ENCODE measurements at places on chromosomes 16 and 17. TPM values are rescaled to one million over a fixed set of nuclear protein-coding genes. Genes with fewer than 3 reads are reported as not detected.

- H3K27me3 ChIP-seq: no peaks in the 10 kb centered on the region
- peaks cover 16% of the 10 kb centered on the region for H3K36me3 ChIP-seq
- peak within 1 kb of the TSS; percentile 61 for H3K4me3 ChIP-seq
- peak within 1 kb of the TSS; percentile 90 for H3K27ac ChIP-seq
Observed at GRCh38 chr17:7915611-7916384, at the start of gene RNF227. TSS of gene RNF227 (minus strand) at chr17:7916289. CDS start at chr17:7916195, 94 bp downstream.

DNA sequence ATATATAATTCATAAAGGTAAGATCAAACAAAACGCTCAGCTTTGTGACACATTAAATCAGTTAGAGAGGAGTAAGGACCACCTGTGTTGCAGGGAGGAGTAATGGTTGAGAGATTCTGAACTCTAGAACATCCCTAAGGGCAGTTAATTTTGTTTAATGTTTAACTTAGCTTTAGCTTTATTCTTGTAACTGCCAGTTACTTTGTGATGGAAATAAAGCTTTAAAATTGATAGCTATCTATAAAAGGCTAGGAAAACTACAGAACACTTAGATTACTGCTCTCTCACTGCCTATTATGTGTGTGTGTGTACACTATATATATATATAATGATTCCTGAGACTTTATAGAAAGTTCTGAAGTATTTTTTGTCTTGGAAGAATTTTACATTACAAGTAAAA is 37.8 kb downstream of the PTRH2 start:
- H3K4me1 ChIP-seq: peaks cover 11% of the 10 kb centered on the region
- peaks cover 38% of the 10 kb centered on the region for H3K36me3 ChIP-seq

The FKBP10 gene
- 984 TPM for polyA plus RNA-seq

GRCh38 chr17:50661348-50661747 is 26.7 kb downstream of the ABCC3 start:
- peaks cover 32% of the 10 kb centered on the region for H3K4me1 ChIP-seq
- peaks cover 2% of the 10 kb centered on the region for H3K36me3 ChIP-seq
- no peaks in the 10 kb centered on the region for H3K27me3 ChIP-seq
- DNase-seq: no peak
- peak overlapping the region; percentile 72 for H3K27ac ChIP-seq

GRCh38 chr16:73225983-73226382 is 178.1 kb upstream of the ZFHX3 start:
- no peak overlapping the region for H3K27ac ChIP-seq
- no peaks in the 10 kb centered on the region for H3K36me3 ChIP-seq
- H3K4me1 ChIP-seq: peaks cover 5% of the 10 kb centered on the region
- DNase-seq: no peak

- H3K27ac ChIP-seq: no peak overlapping the region
- H3K36me3 ChIP-seq: peaks cover 60% of the 10 kb centered on the region
- no peak overlapping the region for H3K4me3 ChIP-seq
Observed at GRCh38 chr17:38761612-38762011, 9.1 kb downstream of the PSMB3 start.

DNA sequence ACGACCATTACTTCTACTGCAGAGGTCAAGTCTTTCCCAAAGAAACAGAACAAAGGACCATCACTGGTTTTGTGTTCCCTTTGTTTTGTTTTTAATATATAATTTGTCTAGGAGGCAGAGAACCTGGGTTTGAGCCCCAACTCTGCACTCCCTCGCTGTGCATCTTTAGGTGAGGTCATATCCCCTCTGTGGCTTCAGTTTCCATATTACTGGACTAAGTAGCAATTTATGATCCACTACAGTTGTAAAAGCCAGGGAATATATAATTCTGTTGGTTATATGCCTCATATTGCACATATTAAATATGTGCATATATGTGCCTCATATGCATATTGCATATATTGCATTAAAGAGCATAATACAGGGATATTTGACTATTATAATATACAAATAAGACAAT is 392.0 kb downstream of the GRIN2A start:
- no peaks in the 10 kb centered on the region for H3K4me1 ChIP-seq
- H3K4me3 ChIP-seq: no peak overlapping the region
- H3K36me3 ChIP-seq: no peaks in the 10 kb centered on the region
- H3K27ac ChIP-seq: no peak overlapping the region

DNA sequence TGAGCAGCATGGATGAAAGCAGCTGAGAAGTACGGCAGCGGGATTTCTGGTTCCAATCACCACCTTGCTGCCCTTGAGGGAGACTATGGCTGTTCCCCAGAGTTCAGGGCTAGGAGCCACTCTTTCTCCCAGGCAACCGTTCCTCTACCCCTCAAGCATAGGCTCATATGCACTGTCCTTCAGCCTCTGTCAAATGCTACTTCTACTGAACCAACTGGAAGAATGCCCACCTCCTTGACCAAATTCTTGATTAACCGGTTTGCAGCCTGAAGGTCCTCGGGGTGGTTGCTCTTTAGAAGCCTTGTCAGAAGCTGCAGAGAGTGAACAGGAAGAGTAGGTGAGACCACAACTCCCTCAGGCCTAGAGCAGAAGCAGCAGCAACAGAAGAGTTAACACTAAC is 23.8 kb downstream of the GGA2 start:
- DNase-seq: no peak
- H3K4me3 ChIP-seq: no peak overlapping the region
- no peaks in the 10 kb centered on the region for H3K4me1 ChIP-seq
- peaks cover 60% of the 10 kb centered on the region for H3K36me3 ChIP-seq
- no peak overlapping the region for H3K27ac ChIP-seq
- no peaks in the 10 kb centered on the region for H3K27me3 ChIP-seq

The ADAP2 gene
- 1.2 TPM for polyA plus RNA-seq

- DNase-seq: no peak
- no peak overlapping the region for H3K4me3 ChIP-seq
- H3K27ac ChIP-seq: no peak overlapping the region
- peaks cover 37% of the 10 kb centered on the region for H3K36me3 ChIP-seq
- H3K4me1 ChIP-seq: peaks cover 29% of the 10 kb centered on the region
Observed at GRCh38 chr17:80888276-80889160, 103.1 kb upstream of the CHMP6 start.

- H3K4me3 ChIP-seq: no peak overlapping the region
- peaks cover 5% of the 10 kb centered on the region for H3K4me1 ChIP-seq
- DNase-seq: no peak
- H3K27ac ChIP-seq: no peak overlapping the region
- H3K36me3 ChIP-seq: no peaks in the 10 kb centered on the region
- H3K27me3 ChIP-seq: peaks cover 17% of the 10 kb centered on the region
Observed at GRCh38 chr17:68295086-68295485, 3.8 kb downstream of the ARSG start.

DNA sequence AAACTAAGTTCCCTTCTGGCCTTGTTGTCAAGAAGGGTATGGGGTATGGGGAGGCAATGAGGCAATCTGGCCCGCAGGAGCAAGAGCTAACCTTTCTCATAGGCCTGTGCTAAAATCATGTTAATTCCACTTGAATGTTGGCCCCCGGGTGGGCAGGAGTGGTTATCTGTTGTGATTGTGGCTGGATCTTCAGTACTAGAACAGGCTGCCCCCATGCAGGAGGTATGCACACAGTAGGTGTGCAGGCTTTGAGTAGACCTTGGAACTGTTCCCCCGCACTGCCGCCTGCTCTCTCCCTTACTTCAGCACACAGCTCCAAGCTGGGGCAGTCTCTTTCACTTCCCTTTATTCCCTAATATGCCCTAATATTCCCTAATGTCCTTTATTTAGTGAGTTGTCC is 52.4 kb upstream of the TANGO6 start:
- peaks cover 13% of the 10 kb centered on the region for H3K4me1 ChIP-seq
- H3K4me3 ChIP-seq: no peak overlapping the region
- no peak overlapping the region for H3K27ac ChIP-seq
- DNase-seq: no peak
- H3K36me3 ChIP-seq: no peaks in the 10 kb centered on the region

DNA sequence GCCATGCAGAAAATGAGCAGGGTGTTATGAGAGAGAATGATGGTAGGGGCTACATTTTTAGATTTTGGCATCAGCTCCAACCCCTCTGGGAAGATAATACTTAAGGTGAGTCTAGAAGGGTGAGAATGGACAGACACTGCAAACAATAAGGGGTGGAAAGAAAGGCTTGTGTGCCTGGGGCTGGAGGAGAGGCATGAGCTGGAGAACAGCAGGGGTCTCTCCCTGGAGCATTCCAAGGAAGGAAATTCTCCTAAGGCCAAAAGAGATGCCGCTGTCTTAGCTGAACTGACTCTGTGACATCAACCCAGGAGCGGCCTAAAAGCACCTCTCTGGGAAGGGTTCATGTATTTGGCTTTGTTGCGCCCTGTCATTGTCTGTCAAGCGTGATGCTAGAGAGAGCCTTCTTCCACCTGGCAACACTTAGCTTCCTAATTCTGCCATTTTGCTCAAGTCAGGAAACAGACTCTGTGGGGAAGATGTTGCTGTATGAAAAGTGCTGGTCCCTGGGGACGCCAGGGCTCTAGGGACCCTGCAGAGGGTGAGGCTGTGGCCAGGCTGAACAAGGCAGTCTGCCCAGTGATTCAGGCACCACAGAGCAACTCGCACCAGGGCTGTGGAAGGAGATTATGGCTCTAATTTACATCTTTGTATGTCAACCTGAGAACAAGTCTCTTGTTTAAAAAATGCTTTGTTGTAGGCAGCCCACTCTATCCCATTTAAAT is 225.7 kb downstream of the CBLN1 start:
- no peaks in the 10 kb centered on the region for H3K36me3 ChIP-seq
- no peak overlapping the region for H3K4me3 ChIP-seq
- H3K27ac ChIP-seq: no peak overlapping the region
- no peak for DNase-seq

DNA sequence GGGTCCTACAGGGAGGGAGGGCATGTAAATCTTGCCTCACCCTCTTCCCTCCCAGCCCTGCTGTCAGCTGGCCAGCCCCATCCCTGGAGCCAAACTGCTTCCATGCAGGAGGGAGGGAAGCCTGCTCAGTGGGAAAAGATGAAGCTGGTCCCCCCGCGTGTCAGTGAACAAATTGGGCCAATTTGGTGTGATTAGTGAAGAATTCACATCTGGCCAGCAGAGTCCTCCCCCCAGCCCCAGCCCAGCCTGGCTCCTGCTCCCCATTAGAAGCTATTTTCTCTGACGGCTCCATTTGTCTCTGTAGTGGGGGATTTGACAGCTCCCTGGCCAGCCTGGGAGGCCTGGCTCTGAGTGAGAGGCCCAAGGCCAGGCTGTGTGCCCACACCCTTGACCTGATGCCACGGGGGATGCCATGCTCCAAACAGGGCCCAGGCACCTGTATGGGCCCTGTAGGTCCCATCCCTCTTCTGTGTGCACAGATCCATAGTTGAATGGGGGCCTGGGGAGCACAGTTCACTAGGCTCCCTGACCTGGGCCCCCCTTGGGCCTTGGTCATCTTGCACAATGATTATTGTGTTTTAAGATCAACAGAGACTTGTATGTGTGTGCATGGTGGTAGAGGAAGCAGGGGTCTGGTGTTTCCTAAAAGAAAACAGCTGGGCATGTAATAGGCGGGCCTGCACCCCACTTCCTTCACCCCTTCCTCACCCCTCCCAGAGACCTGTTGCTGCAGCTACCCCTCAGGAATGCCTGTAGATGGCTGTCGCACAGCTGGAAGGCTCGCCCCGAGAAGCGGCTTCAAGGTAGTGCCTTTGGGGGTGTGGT is 50.7 kb upstream of the TAC4 start:
- no peak overlapping the region for H3K27ac ChIP-seq
- no peak overlapping the region for H3K4me3 ChIP-seq
- peaks cover 95% of the 10 kb centered on the region for H3K27me3 ChIP-seq
- no peak for DNase-seq
- H3K36me3 ChIP-seq: no peaks in the 10 kb centered on the region

- DNase-seq: no peak
- no peaks in the 10 kb centered on the region for H3K36me3 ChIP-seq
- no peak overlapping the region for H3K27ac ChIP-seq
- no peaks in the 10 kb centered on the region for H3K4me1 ChIP-seq
- H3K27me3 ChIP-seq: no peaks in the 10 kb centered on the region
- H3K4me3 ChIP-seq: no peak overlapping the region
Observed at GRCh38 chr17:71383091-71383490, 737.7 kb upstream of the SOX9 start.

DNA sequence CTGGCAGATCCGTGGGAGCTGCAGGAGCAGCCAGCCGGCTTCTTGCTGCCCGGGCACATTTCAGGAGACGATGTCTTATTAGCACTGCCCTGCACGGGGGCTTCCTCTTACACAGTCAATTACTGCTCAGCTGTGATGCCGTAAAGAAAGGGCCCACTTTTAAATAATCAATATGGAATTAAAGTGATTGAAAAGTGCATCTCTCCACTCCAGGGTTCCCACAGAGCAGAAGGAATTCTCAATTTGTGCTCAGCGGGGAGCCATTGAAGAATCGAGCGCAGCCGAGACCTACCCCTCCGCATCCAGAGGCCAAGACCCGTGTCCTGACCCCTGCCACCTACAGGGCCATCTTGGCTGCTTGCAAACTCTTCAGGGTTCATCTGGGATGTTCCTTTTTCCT is 399.4 kb upstream of the C16orf82 start:
- H3K36me3 ChIP-seq: no peaks in the 10 kb centered on the region
- no peaks in the 10 kb centered on the region for H3K27me3 ChIP-seq
- H3K27ac ChIP-seq: no peak overlapping the region
- no peak for DNase-seq
- H3K4me3 ChIP-seq: no peak overlapping the region

The C16orf92 gene
- not detected for polyA plus RNA-seq

DNA sequence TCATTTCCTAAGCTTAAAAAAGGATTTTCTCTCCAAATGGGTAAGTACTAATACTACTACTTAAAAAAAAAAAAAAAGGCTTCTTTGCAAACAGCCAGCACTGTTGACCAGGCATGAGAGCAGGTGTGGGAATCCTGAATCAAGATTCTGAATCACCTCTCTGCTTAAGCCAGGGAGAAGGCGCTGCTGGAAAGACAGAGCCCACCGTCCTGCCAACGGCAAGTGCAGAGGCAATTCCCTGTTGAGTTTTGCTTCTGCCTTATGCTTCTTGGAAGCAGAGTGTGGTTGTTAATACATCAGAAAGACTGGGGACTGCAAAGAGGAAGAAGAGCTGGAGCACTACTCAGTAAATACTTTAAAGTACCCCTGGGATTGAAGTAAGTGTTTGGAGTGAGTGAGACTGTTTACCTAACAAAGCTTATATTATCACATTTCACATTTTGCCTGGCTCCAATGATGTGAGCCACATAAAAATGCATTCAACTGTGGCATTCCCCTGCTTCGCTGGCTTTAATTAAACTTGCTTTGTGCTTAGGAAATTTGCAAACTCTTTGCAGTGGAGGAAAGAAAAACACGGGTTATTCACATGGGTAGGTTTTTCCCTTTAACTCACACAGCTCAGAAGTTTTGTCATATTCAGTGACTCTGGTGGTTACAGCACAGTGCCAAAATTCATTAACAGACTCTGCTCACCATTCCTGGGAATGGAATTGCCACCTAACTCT is 86.0 kb upstream of the KIF2B start:
- no peak overlapping the region for H3K4me3 ChIP-seq
- no peak for DNase-seq
- no peaks in the 10 kb centered on the region for H3K36me3 ChIP-seq
- no peak overlapping the region for H3K27ac ChIP-seq
- H3K27me3 ChIP-seq: no peaks in the 10 kb centered on the region

GRCh38 chr17:36936455-36937000 is 747 bp upstream of the LHX1 start:
- no peak for DNase-seq
- H3K27ac ChIP-seq: no peak overlapping the region
- no peaks in the 10 kb centered on the region for H3K36me3 ChIP-seq
- H3K4me3 ChIP-seq: peak overlapping the region; percentile 13
